Activated B cell treated with CpG ODN at 0.5 μM for 24 hours (primary cell): ENCODE measurements at places on chromosomes 12 and 14.

GRCh38 chr12:45731190-45731775 is 1.8 kb downstream of the ARID2 start:
- no peak for DNase-seq

GRCh38 chr14:65345266-65345665 is 67.3 kb upstream of the FUT8 start:
- DNase-seq, result no peak

- DNase-seq, result no peak
Observed at GRCh38 chr14:103072595-103073366, 11.2 kb upstream of the LBHD2 start.

GRCh38 chr14:74949859-74950573 is 5.4 kb downstream of the PGF start:
- no peak for DNase-seq

- DNase-seq, result no peak
Observed at GRCh38 chr12:88889326-88890110, 309.2 kb upstream of the KITLG start.

GRCh38 chr12:120237360-120238171 is 28.0 kb downstream of the PXN start:
- DNase-seq, result no peak

DNA sequence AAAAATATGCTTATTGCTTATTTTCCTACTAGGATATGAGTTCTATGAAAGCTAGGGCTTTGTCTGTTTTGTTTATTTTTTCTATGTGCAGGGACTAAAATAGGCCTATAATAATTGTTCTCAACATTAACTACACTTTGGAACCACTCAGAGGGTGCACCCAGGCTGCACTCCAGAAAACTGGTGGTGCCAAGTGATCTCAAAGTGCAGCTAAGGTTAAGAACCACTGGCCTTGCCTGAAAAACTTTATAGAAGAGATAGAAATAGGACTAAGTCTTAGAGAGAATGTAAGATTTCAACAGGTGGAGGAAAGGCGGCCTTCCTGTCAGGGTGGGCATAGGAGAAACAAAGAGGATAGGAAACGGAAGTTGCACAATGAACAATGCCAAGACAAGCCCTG is 37.7 kb upstream of the NR1H4 start:
- no peak for DNase-seq
